ENCODE measurements at places on chromosomes 2 and 18. TPM values are rescaled to one million over a fixed set of nuclear protein-coding genes. Genes with fewer than 3 reads are reported as not detected.

CELF4 gene
- total RNA-seq, result not detected

NT5DC4 gene
- total RNA-seq, result not detected

RAX gene
- not detected for total RNA-seq

TNS1 gene
- 0.40 TPM for total RNA-seq

GBX2 gene
- total RNA-seq, result not detected

SPATA3 gene
- not detected for total RNA-seq

B3GNT7 gene
- total RNA-seq, result not detected

GRCh38 chr2:9658972-9659371, 28.2 kb upstream of the YWHAQ start:
- no peak overlapping the region for H3K4me3 ChIP-seq
- H3K36me3 ChIP-seq, result no peaks in the 10 kb centered on the region
- peaks cover 21% of the 10 kb centered on the region for H3K4me1 ChIP-seq
- no peaks in the 10 kb centered on the region for H3K27me3 ChIP-seq
- H3K27ac ChIP-seq, result no peak overlapping the region

DNA sequence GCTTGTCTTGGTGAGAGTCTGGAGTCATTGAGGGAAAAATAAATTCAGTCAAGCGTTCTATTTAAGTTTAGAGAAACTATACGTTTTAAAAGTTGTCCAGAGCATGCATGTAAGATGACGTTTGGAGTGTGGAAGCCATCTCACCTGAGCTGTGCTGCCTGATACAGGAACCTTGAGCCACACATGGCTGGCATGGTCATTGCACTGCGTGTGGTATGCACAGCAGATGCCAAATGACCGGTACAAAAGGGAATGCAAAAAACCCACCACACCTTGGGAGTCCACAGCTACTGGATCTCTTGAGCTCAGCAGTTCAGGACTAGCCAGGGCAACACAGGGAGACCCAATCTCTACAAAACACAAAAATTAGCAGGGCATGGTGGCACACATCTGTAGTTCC, 4.3 kb downstream of the MZT2B start:
- DNase-seq, result no peak
- no peaks in the 10 kb centered on the region for H3K27me3 ChIP-seq

DNA sequence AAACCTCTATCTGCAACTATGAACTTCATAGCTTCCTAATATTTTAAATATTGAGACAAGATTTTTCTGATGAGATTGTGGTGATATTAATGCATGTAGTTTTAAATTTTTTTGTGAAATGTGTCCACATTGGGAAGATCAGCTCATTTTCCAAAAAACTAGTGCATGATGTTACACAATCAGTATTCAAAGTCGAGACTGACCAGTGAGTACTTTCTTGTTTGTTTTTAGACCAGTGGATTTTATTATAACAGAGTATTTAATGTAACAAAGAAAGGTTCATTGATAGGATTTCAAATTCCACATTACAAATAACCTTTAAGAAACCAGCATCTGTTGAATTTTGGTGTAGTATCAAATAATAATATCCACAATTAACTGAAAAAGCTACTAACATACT, 99.3 kb downstream of the TTC27 start:
- no peak overlapping the region for H3K4me3 ChIP-seq
- H3K27me3 ChIP-seq, result no peaks in the 10 kb centered on the region
- no peak for DNase-seq

DNA sequence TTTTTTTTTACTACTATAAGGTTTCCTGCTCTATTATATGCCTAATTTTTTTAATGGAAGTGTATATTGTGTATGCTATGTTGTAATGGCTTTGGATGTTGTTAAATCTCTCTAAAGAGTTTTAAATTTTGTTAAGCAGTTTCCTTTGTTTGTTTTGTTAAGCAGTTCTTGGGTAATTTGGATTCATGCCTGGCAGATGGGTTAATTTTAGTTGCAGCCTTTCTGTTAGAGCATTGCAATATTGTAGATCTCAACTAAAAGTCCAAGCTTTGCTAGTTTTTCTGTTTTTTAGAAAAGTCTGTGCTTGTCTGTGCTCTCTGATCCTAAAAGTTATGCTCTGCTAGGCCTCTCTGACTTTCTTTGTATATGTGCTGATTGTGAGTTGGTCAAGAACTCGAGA, 1229.0 kb upstream of the NRXN1 start:
- no peaks in the 10 kb centered on the region for H3K36me3 ChIP-seq
- no peak for DNase-seq
- no peaks in the 10 kb centered on the region for H3K4me1 ChIP-seq
- no peaks in the 10 kb centered on the region for H3K27me3 ChIP-seq
- H3K4me3 ChIP-seq, result no peak overlapping the region

GRCh38 chr2:78540255-78540654, 485.2 kb upstream of the REG3G start:
- H3K4me3 ChIP-seq, result no peak overlapping the region
- no peak overlapping the region for H3K27ac ChIP-seq
- no peaks in the 10 kb centered on the region for H3K27me3 ChIP-seq
- no peak for DNase-seq
- no peaks in the 10 kb centered on the region for H3K36me3 ChIP-seq
- H3K4me1 ChIP-seq, result no peaks in the 10 kb centered on the region

- H3K36me3 ChIP-seq, result no peaks in the 10 kb centered on the region
- H3K4me1 ChIP-seq, result no peaks in the 10 kb centered on the region
- no peak overlapping the region for H3K4me3 ChIP-seq
- no peaks in the 10 kb centered on the region for H3K27me3 ChIP-seq
Measured at GRCh38 chr2:237122214-237122666, 36.6 kb downstream of the COPS8 start.

- H3K36me3 ChIP-seq, result no peaks in the 10 kb centered on the region
- no peak overlapping the region for H3K4me3 ChIP-seq
- H3K27me3 ChIP-seq, result peaks cover 4% of the 10 kb centered on the region
Measured at GRCh38 chr2:144431392-144431783, 88.5 kb downstream of the ZEB2 start.

DNA sequence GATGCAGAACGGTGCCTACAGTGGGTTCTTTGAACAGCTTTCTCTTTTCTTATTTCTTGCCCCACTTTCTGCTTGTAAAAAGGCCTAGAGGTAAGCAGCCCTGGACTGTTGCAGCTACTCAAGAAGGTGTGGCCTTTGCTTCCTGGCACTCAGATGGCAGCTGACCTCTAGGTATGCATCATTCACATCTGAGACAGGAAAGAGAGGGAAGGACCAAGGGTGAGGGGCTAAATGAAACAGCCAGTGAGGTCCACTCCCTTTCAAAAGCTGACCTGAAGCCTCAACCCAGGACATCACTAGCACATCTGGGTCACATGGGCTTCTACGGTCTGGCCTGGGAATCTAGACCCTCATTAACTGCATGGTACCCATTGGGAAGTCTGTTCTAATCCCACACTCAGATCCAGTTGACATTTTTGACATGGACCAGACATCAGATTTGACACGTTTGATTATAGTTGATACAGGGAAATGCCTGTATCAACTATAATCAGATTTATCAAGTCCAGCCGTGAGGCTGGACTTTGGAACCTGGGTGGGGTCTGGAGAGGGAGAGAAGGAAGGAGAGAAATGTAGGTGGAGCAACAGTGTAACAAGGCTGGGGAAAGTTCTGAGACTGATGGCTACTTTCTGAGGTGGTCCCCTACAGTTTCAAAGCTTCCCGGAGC, 60.2 kb downstream of the E2F6 start:
- no peak overlapping the region for H3K27ac ChIP-seq
- DNase-seq, result no peak
- H3K4me1 ChIP-seq, result no peaks in the 10 kb centered on the region
- H3K4me3 ChIP-seq, result no peak overlapping the region

GRCh38 chr2:146031158-146031557, 1511.2 kb upstream of the ZEB2 start:
- no peak overlapping the region for H3K4me3 ChIP-seq
- no peak for DNase-seq
- no peak overlapping the region for H3K27ac ChIP-seq
- no peaks in the 10 kb centered on the region for H3K4me1 ChIP-seq
- H3K36me3 ChIP-seq, result no peaks in the 10 kb centered on the region
- no peaks in the 10 kb centered on the region for H3K27me3 ChIP-seq

DNA sequence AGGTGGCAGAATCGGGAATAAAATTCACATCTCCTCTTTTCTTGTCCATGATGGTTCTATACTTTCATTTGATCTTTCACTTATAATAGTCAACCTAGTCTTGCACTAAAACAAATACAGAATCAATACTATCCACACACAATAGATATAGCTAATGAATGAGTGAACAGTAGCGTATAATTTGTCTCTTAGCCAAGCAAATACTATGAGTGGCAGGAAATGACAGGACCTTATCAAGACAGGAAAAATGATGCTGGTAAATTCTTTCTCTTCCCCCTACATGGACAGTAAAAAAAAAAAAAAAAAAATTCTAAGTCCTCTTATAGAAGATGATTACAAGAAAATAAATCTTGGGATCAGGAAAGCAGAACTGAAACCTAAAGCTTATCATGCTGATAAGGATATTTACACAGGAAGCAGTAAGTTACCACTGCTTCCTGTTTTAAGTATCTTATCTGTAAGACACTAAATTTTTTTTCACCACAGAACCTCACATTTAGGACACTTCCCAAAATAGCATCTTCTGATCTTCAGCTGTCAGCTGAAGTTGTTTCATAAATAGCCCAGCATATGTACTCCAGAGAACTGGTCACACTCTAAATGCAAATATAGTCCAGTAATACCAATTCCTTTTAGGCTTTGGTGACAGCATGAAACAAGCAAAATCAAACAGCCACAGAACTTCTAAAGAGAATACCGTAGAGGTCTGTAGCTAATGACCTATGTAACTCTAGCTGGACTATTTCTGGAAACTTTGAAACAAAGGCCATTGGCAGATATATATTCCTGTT, 27.0 kb downstream of the IRS1 start:
- no peak for DNase-seq
- H3K4me1 ChIP-seq, result peaks cover 21% of the 10 kb centered on the region
- no peaks in the 10 kb centered on the region for H3K27me3 ChIP-seq
- H3K27ac ChIP-seq, result no peak overlapping the region
- H3K4me3 ChIP-seq, result peak overlapping the region; percentile 10
- peaks cover 7% of the 10 kb centered on the region for H3K36me3 ChIP-seq

DNA sequence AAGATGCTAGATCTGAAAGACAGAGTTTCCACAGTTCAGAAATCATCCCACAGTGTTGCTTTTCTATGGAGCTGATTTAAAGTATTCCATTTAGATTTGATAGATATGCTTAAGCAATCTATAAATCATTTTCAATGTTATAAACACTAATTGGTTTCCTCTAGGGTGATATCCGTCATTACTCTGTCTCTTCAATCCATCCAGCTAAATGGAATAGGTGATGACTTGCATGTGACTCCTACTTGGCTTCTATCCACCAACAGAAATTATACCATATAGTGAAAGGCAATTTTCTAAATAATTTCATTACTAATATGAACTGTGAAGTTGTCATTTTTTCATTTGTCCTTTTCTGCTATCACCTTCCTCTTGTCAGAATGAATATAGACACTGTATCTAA, 84.9 kb downstream of the AOX1 start:
- no peak overlapping the region for H3K27ac ChIP-seq
- H3K4me3 ChIP-seq, result no peak overlapping the region
- no peak for DNase-seq
- H3K27me3 ChIP-seq, result no peaks in the 10 kb centered on the region
- H3K36me3 ChIP-seq, result no peaks in the 10 kb centered on the region
